ENCODE measurements at places on chromosomes 16 and 17.
A peak's percentile ranks its signal among the peaks of the same experiment; 100 is the strongest.

DNA sequence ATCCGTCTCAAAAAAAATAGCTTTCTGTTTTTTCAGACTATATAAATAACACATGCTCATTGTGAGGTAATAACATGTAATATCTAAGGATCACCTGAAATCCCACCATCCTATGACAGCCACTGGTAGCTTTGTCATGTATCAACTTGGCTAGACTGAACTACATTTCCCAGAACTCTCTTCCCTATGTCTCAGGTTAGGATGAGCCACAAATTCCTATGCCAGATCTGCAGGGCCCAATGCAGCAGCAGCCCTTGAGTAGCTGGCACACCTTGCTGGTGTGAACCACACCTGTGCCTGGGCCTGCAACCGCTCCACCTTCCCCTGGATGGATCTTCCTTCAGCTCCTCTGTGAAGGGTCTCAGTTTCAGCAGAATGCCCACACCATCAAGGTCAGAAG lies 28.1 kb downstream of the OGFOD1 start:
- DNase-seq = no peak

DNA sequence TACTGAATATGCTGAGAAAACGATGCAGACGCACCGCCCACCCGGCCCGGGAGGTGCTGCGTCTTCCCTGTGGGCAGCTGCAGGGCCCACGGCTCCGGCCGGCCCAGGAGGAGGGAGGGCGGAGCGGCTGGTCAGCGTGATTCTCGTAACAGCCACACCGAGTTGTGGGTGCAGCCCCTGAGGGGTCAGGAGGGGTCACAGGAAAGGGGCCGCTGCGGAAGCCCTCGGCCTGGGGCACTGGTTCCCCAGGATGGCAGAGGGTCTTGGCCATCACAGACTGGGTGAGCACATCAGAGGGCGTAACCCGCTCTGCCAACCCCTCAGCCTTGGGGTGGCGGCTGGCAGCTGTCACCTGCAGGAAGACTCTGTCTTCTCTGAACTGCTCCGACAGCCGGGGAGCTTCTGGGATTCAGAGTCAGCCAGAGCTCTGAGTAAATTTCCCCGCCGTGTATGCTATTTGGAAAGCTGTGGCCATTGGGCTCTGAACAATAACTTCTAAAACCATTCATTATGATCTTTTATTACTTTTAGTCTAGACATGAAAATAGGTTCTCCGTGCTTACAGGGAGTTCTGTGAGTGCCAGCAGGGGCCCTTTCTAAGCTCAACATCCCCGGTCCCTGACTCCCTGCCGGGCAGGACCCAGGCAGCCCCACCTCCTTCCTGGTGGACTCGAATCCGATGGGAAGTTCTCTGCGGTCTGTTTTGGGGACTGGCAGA lies 87.4 kb upstream of the CHMP6 start:
- no peak for DNase-seq

DNA sequence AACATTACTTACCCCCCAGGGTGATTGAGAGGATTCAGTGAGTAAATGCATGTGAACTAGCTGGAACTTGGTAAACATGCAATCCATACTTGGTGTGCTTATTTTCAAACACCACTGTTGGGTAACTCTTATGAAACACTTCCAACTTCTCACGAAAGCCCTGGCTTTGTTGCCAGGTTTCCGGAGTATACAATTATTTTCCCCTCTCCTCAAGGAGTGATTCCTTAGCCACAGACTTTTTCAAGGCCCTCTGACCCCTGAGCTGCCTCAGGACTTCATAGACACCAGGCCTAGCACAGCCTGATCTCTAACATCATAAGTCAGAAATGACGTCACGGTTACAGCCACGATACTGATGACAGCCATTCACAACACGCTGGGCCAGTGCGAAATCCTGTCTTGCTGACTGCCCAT lies 27.6 kb downstream of the HSD17B2 start:
- DNase-seq = no peak

- peak; percentile 69 for DNase-seq
Observed at GRCh38 chr17:28725660-28726225, 290 bp downstream of the TLCD1 start.

DNA sequence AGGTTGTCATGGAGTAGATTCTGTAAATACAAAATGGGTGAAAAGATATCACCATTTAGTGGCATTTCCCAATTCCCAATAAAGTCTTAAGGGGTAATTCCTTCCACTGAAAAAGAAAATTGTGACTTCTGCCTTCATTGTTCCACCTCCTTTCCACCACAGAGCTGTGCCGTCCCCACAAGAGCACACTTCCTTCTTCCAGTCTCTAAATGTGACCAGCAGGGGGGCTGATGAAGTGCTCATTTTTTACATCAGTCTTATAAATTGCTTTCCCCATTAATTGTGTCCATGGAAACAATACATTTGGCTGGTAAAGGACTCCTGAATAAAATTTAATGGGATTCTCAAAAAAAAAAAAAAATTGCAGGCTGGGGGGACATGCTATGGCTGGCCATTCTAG lies 260.8 kb upstream of the PSMD7 start:
- DNase-seq = no peak

- peak; percentile 87 for DNase-seq
Observed at GRCh38 chr17:83196024-83196365, 116.6 kb downstream of the METRNL start.

DNA sequence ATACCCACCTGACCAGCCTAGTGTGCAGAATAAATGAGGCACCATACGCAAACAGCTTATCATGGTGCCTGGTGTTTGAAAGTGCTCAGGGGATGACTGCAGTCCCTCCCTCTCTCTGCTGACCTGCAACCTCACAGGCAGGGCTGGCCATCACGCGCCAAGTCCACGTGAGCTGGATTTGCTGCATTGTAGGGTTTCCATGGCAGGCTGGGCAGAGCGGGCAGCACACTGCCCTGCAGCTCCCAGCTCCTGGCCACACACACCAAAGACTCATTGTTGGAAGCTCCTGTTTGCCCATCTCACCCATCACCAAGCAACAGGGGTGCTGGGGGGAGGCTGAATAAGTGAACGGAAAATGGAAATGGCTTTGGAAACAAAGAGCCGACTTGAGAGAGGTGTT lies 81.8 kb downstream of the IRX3 start:
- no peak for DNase-seq

- DNase-seq = no peak
Observed at GRCh38 chr17:4580291-4580690, 4.0 kb upstream of the SMTNL2 start.

GRCh38 chr16:51337662-51338061 lies 186.6 kb upstream of the SALL1 start:
- DNase-seq = no peak

DNA sequence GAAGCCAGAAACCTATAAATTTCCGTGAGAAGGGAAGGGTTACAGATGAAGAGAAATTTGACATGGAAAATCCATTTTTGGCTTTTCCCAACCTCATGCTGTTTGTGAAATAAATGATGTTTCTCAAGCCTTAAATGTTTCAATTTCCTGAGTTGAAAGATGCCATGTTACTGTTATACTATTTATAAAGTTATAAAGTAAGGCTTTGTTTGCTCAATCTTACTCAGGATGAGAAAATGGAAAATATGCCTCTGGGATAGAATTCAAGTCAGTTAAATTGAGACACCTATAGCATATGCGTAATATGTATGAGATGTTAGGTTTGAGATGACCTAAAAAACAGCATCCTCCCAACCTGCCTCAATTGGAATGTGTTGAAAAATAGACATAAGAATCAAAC lies 19.9 kb upstream of the FAM20A start:
- DNase-seq = no peak

GRCh38 chr17:9875441-9875840 lies 29.6 kb downstream of the RCVRN start:
- DNase-seq = peak; percentile 89

DNA sequence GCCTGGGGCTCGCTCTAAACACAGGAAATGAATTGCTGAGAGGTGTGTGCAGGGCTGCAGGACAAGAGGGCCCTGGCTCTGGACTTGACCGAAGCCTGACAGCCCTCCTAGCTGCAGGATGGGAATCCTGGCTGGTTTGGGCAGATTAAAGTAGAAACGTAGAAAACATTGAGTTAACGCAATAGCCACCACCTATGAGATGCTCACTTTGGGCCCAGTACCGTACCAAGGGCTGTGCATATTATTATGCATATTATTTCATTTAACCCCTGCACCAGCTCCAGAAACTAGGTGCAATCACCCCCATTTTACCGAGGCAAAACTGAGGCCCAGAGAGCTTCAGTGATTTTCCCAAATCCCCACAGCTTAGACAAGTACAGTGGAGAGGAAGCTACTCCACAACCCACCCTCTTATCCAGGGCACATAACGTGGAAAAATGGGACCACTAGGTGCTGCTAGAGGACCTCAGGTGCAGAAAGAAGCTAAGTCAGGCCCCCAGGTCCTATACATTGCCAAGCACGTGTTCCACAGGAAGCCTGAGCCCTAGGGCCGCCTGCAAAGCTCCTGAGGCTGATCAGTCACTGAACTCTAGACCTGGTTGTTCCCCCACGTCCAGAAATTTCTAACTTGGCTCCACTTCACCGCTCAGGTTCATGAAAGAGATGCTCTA lies 79.2 kb downstream of the MYH11 start:
- DNase-seq = peak; percentile 49

DNA sequence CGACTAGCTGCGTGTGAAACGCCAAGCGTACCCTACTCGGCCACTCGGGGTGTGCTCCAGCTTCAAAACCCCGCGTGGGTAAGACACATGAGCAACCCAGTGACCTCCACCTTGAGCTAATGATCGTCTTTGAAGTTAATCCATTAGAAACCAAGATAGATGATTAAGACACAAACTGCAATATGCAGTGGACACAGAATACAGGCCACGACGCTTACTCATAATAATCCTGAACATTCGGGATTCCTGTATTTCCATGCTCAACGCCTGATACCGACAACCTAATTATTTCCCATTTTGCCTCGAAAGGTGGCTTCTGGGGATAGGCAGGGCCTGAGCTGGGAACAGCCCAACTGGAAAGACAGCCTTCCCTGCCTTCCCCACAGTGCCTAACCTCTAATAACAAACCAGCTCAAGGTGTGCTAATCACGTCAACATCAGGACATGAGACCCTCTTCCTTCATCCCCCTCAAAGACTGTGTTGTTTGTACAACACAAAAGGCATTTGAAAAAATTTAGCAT lies 504 bp upstream of the COPRS start:
- no peak for DNase-seq

- no peak for DNase-seq
Observed at GRCh38 chr17:6793748-6794493, 17.9 kb downstream of the FBXO39 start.

DNA sequence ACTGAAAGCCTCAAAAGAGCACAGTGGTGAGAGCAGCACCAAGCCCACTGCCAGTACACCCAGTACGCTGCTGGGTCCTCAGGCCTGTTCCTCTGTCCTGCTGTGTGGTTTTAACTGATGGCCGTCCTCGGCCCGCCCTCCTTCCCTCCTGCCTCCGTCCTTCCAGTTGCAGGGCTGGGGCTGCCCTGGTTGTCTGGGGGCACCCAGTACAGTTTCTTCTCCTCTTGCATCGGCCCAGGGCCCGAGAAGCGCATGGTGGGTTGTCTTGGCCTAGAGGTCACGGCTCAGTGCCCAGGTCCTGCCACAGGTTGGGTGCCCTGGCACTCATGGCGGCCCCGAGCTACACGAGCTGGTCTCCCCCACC lies 70.8 kb upstream of the KCTD5 start:
- DNase-seq = no peak

DNA sequence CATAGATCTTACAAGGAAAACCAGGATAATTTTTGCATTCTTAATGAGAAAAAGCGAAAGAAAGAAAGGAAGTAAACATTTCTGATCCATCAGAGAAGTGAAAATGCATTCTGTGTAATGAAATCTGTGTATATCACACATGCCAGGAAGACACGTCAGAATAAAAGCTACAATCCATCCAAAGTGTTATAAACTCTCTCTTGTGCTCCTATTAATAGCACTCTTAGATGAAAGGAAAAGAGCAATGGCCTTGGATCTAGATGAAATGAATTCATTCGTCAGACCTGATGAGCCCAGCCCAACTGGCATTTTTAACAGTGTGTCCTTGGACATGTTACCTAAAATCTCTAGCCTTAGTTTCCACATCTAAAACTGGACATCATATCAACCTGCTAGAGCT lies 885.5 kb downstream of the CDH11 start:
- DNase-seq = no peak

- DNase-seq = no peak
Observed at GRCh38 chr16:81149614-81150013, 53.4 kb upstream of the GCSH start.

- no peak for DNase-seq
Observed at GRCh38 chr17:66281661-66282369, 20.6 kb upstream of the PRKCA start.

GRCh38 chr17:18187821-18188761 lies 4.5 kb downstream of the ALKBH5 start:
- DNase-seq = peak; percentile 31

DNA sequence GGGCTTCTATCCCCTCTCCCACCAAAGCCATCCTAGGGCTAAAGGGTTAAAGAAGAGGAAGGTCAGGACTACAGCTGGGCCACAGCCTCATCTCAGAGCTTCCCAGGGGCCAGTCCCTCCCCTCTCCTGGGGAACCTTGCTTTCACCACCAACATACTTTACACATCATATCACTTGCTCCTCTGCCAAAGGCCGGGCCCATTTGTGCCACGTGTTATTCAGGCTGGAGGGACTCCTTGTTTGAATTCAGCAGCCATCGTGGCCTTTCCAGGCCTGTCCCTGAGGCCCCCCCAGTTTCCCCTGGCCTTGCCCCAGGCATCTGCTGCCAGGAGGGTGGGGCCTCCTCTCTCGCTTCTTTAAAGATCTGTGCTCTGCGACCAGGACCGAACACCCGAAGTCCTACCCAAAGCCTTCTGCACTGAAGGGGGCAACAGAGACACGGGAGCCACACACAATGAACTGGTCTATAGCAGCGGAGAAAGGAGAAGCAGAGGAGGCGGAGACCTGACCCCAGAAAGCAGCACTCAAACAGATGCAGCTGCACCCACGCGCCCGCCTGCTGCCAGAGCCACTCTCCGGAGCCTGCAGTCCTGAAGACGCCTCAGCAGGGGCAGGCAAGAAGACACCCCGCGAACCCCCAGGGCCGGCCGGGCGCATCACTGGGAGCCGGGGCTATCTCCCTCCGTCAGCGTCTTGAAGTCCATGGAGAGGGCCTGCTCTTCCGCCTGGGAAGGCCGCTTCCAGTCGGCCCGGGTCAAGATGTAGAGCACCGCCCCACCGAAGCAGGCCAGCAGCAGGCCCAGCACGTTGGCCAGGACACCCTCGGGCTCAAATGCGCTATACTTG lies 12.1 kb downstream of the CYB561 start:
- DNase-seq = peak; percentile 94

Data from astrocyte of the spinal cord (primary cell).